ENCODE measurements at places on chromosomes 13 and 19.

- peak; percentile 82 for DNase-seq
Observed at GRCh38 chr19:13850910-13851733, 25.8 kb upstream of the NANOS3 start.

DNA sequence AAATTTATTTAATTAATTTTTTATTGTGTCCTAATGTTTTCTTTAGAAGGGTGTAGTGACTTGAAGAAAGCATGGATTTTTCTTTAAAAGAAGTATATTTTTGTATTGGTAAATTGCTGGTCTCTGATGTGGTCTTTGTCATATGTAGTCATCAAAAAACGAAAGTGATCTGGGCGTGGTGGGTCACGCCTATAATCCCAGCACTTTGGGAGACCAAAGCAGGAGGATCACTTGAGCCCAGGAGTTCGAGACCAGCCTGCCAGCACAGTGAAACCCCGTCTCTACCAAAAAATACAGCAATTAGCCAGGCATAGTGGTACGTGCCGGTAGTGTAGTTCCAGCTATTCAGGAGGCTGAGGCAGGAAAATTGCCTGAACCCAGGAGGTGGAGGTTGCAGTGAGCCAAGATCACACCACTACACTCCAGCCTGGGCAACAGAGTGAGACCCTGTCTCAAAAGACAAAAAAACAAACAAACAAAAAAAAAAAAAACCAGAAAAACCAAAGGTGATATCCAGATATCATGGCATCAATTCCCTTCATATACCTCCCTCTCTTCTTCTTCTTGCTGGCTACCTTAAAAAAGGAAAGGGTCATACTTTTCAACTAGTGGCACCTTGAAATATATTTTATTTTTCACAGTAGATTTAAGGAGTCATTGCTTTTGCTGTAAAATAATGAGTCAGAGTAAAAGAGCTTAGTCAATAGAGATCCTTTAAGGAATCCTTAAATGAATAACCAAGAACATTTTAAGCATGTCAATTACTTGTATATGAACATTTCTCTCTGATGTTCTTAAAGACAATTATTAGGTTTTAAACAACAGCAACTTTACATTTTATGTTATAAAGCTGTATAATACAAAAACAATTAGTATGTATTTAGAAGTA is 19.9 kb downstream of the KCTD4 start:
- DNase-seq: no peak

DNA sequence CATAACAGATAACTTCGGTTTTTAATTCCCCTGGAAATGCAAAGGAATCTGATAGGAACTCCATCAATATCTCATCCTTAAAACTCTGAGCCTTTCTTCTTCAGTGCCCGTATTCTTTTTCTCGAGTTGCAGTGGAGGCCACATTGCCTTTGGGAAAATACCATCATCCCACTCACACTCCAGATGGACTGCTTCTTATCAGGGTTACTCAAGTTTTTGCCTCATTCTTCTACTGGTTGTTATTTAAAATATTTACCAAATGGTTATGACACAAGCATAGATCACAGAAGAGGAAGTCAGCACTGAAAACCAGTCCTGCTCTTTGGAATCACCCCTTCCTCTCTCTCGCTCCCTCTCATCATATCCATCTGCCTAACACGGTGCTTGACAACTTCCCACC is 1020.5 kb upstream of the SLC10A2 start:
- no peak for DNase-seq

DNA sequence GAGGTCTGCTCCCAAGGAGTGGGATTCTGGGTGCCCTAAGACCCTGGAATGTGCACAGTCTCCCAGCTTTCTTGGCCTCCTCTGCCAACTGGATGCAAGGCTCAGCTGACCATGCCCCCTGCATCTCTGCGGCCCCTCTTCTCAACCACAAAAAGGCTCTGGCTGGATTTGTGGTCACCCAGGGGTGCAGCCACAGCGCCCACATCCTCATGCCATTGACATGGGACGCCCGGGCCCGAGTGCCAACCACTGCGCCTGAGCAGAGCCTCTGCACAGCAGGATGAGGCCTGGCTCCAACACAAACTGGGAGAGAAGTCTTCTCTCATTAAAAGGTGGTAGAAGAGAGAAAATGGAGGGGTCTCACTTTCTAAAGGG is 103.5 kb downstream of the FOXO1 start:
- DNase-seq: no peak

GRCh38 chr13:26658448-26659385 is 101.2 kb downstream of the WASF3 start:
- DNase-seq: no peak

DNA sequence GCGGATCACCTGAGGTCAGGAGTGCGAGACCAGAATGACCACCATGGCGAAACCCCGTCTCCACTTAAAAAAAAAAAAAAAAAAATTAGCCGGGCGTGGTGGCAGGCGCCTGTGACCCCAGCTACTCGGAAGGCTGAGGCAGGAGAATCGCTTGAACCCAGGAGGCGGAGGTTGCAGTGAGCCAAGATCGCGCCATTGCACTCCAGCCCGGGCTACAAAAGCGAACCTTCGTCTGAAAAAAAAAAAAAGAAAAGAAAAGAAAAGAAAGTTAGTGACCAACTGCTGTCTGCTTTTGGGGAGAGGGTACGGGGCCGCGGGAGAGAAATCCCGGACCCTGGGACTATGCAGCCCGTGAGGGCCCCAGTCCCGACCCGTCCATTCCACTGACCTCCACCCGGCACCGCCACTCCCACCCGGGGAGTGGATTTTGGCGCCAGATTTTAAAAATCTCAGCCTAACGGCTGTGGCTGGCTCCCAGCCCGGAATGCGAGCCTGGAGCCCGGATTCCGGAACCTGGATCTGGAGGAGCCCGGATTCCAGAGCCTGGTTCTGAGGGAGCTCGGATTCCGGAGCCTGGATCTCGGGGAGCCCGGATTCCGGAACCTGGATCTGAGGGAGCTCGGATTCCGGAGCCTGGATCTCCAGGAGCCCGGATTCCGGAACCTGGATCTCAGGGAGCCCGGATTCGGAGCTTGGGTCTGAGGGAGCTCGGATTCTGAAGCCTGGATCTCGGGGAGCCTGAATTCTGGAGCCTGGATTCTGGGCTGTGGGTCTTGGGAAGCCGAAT is 6.1 kb upstream of the LMNB2 start:
- peak; percentile 97 for DNase-seq

GRCh38 chr19:44673510-44673909 is 2.2 kb downstream of the CEACAM19 start:
- no peak for DNase-seq

DNA sequence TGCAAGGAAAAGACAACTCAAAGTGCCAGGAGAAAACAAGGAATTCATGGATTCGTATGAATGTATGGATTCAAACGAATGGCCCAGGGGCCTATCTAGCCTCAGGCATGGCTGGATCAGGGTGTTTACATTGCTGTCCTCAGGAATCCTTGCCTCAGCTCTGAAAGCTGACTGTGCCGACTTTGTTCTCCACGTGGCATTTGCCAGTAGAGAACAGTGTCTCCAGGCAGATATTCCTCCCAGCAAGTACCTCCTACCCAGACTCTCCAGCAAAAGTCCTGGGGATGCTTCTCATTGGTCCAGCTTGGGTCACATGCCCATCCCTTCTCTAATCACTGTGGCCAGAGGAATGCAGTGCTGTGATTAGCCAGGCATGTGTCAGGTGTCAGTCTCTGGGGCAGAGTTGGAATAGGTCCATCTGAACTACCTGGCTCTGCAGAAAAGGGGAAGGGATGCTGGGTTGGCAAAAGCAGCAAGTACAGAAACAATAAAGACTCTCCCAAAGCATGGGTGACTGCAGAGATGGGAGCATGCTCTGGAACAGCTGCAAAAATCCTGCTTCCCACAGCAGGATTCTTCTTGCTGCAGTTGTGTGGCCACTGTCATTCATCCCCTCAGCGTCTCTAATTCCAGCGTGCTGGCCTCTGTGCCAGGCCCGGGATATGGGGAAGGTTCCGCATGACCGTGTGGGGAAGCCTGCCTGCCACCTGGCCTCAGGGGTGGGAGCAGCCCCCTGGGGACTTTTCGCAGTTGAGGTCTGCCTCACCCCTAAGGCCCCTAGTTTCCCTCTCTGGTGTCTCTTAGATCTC is 30.0 kb downstream of the CCNE1 start:
- no peak for DNase-seq

- DNase-seq: no peak
Observed at GRCh38 chr19:3320354-3320670, 46.1 kb upstream of the NFIC start.

- DNase-seq: peak; percentile 42
Observed at GRCh38 chr19:12564016-12564664, 12.9 kb upstream of the ZNF564 start.

Data from fibroblast of skin of left biceps (primary cell).